ENCODE measurements at places on chromosomes 4 and X.

DNA sequence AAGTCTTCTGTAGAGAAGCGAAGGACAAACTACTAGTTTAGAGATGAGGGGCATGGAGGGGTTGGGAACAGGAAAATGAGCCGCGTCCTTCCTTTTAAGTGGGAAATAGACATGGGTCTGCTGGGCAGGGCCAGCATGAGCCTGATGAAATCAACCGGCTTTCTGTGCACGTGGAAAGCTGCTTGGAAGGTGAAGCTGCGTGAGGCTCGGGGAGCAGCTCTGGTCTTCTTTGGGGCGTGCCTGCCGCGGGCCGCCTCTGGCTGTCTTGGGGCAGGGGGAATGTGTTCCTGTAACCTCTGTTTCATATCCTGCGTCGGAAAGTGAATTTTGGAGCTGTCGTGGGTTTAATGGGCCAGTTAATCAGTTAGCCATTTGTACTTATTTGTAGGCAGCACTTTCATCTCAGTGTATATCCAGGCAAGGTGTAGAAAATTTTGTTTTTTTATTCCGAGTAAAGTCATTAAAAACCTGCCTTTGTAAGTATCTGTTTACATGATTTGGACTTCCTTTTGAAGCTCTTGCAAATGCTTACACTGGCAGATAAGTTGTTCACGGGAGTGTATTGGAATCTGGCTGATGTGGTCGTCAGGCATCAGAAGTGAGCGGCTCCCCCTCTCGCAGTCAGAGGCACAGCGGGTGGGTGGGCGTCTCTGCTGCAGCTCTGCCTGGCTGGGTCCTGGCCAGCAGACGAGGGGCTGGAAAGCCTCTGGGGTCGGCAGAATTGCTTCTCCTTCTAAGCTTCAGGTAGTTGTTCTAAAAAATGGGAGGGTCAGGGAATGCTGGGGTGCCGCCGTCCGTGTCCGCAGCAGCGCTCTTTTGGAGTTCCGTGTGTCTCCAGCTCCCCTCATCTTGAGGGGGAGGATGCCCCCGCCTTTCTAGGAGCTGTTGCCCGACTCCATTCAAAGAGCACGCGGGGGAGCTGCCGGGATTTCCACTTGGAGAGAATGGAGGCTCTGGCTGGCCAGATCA is 70.5 kb upstream of the HGFAC start:
- no peak for DNase-seq

GRCh38 chr4:532588-533317 is 33.7 kb downstream of the PIGG start:
- no peak for DNase-seq

GRCh38 chr4:113278324-113278934 is 229.0 kb downstream of the ANK2 start:
- peak; percentile 30 for DNase-seq

- no peak for DNase-seq
Observed at GRCh38 chr4:104286867-104287266, 207.8 kb downstream of the CXXC4 start.

GRCh38 chr4:79663141-79663540 is 255.1 kb upstream of the GK2 start:
- no peak for DNase-seq

GRCh38 chrX:109632906-109633504 is 8.0 kb upstream of the KCNE5 start:
- no peak for DNase-seq

DNA sequence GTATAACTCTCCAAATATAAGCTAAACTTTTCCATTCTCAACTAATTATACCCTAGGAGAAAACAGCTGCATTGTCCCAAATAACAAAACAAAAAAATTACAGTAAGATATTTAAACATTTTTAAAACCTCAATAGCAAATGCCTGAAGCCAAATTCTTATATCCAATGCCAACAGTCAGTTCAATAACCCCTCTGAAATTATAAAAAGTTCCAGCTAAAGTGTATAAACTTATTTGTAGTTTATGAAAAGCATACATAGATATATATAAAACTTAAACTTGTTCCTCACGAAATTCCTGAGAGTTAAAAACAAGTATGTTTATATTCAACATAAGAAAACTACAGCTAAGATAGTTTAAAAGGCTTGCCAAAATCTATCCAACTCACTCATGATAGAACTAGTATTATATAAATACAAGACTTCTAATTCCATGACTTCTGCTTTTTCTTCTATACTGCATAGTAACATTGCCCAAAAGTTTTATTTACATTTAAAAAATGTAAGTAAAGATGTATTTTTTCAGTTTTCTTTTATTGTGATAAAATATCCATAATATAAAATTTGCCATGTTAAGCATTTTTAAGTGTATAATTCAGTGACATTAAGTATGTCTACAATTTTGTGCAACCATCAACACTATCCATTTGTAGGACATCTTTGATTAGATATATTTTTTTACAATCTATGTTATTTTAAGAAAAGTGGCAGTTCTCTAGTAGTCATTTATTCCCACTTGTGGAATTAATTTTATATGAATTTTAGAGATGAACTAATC is 72.8 kb downstream of the PPA2 start:
- no peak for DNase-seq

GRCh38 chr4:40337523-40337922 is 2.4 kb downstream of the CHRNA9 start:
- DNase-seq, result no peak

GRCh38 chr4:63717384-63717783 is 691.9 kb downstream of the TECRL start:
- no peak for DNase-seq

DNA sequence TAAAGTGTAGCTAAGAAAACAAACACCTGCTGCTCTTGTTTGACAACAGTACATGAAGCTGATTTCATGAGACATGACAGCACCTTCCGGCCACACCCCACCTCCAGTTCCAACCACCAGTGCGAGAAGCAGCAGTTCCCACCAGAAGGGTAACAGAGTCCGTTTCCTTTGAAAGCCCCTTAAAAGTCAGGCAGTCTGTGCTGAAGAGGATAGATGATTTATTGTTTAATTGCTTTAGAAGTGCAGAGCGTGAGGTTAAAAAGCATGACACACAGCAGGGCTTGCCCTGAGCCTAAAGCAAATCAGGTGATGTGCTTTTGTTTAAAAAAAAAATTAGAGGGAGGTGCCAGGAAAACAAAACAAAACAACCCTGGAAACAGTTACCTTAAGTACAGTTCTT is 82.6 kb downstream of the HADH start:
- peak; percentile 46 for DNase-seq

- DNase-seq, result no peak
Observed at GRCh38 chr4:83779103-83780052, 243.5 kb downstream of the GPAT3 start.

- no peak for DNase-seq
Observed at GRCh38 chr4:24704149-24704548, 91.2 kb upstream of the SOD3 start.

DNA sequence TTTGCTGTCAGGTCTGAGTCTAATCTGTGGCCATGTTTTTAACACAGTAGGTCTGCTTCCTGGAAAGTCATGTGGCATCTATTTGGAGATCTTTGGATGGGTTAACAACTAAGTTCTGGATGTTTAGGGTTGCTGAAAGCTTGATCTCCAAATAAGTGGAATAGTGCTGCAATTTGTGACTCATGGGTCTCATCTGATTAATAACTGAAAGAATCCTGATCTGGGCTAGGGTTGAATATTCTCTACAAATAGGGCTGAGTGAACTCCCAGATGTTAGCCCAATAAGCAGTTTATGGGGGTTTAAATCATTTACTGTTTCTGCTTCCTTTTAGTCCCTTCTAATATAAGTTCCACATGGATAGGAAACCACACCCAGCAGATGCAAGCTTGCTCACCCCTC is 23.1 kb downstream of the CT47C1 start:
- no peak for DNase-seq

- no peak for DNase-seq
Observed at GRCh38 chrX:8731559-8732395, at the start of gene ANOS1. TSS of gene ANOS1 (minus strand) at chrX:8732137. CDS start at chrX:8732036, 101 bp downstream.

- no peak for DNase-seq
Observed at GRCh38 chr4:97507587-97508245, 635.6 kb downstream of the STPG2 start.

- no peak for DNase-seq
Observed at GRCh38 chrX:143788265-143788664, 67.7 kb upstream of the SPANXN2 start.

DNA sequence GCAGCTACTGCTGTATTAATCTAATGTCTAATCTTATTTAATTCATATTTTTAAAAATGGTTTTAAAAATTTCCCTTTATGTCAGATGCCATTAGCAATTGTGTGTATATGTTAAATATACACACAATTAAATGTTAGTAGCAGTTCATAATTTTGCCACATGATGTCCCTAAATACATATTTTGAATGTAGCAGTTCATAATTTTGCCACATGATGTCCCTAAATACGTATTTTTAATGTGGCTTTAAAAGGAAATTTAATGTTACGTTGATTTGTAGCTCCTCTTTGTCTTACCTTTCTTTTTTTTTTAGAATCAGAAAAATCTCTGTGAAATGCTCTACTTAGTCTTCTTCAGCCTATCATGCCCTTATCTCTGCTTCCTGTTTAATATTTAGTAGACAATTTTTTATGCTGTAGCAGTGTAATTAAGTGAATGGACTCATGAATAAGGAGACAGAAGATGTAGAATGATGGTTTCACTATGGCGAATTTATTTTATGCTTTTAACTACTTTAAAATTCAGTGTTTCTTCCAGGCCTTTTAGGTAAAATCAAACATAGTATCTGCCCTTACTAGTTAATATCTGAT is 26.1 kb downstream of the RBM46 start:
- no peak for DNase-seq

GRCh38 chrX:21926527-21927278 is 13.8 kb upstream of the SMS start:
- no peak for DNase-seq

- DNase-seq, result no peak
Observed at GRCh38 chr4:88179261-88179660, 20.8 kb upstream of the ABCG2 start.

DNA sequence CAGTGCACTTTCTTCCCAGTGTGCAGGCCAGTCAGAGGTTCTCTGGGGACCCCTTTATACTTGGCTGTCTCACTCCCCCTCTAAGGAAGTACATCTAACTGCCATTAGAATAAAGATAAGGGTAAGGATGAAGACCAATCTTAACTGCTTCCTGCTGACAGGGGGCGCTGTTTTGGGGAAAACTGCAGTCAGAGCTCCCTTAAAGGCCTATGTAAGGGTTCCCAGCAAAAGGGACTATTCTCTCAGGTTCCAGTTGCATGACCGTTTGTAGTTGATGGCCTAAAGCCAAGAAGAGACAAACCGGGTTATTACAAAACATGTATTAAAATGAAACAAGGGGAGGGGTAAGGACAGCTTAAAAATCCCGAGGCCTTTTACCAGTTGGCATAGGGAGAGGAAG is 115.6 kb upstream of the SPIN4 start:
- DNase-seq, result no peak

DNA sequence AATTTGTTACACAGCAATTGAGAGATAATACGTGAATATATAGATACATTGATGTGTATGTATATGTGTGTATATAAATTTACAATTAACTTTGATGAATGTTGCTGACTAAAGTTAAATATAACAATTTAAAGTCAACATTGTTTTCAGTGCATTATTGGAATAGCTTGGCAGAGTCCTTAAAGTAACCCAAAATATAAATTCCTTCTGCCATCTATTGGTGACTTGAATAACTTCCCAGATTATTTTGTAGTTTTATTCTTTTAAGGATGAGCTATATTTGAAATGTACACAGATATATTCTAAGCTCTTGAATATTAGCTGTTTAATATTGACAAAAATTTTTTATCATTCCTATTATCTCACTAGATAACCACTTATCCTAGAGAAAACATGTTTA is 298.2 kb upstream of the FSTL5 start:
- DNase-seq, result no peak

GRCh38 chrX:108396188-108396891 is 41.9 kb downstream of the COL4A6 start:
- DNase-seq, result no peak

GRCh38 chr4:3409571-3410091 is 32.1 kb upstream of the HGFAC start:
- DNase-seq, result no peak

GRCh38 chr4:100278567-100278966 is 88.3 kb upstream of the DDIT4L start:
- no peak for DNase-seq

DNA sequence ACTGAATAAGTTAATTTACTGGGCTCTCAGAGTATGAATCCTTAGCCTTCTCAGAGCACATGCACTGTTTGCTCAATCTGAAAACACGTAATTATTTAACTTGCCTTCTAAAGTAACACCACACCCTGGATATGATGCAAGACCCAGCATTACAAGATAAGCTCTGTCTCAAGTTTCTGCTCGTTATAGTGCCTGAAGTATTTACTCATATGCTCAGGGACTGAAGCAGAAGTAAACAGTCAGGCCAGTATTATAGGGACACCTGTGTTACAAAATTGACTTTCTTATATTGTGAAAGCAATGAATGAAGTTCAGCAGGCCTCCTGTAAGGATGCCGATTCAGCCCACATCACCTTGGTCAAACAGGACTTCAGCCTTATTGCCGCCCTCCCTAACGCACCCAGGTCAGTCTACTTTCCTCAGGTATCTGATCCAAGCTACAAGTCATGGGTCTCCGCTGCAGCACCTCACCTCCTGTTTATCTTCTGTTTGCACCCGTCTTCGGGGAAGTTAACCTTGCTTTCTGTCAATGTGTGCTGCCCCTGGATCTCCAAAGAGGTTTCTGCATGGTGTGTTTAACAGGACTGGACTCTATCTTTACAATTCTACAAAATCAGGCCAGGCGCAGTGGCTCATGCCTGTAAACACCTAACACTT is 42.8 kb upstream of the KLF3 start:
- no peak for DNase-seq

DNA sequence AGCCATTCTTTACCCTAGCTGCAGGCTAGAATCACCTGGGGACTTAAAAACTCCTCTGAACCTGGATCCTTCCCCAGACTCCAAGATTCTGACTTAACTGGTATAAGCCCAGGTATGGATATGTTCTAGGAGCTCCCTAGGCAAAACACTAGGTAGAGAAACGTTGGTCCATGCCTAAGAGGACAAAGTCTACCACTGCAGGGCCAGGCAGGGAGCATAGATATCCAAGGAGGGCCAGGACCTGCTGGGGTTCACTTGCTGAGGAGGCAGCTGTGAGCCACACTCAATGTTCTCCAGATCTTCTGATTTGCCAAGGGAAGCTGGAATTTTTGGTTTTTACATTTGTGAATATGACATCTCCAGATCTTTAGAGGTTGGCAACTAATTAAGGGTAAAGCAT is 48.6 kb upstream of the TRIM2 start:
- no peak for DNase-seq

- DNase-seq, result no peak
Observed at GRCh38 chr4:42566835-42567234, 90.1 kb downstream of the ATP8A1 start.

DNA sequence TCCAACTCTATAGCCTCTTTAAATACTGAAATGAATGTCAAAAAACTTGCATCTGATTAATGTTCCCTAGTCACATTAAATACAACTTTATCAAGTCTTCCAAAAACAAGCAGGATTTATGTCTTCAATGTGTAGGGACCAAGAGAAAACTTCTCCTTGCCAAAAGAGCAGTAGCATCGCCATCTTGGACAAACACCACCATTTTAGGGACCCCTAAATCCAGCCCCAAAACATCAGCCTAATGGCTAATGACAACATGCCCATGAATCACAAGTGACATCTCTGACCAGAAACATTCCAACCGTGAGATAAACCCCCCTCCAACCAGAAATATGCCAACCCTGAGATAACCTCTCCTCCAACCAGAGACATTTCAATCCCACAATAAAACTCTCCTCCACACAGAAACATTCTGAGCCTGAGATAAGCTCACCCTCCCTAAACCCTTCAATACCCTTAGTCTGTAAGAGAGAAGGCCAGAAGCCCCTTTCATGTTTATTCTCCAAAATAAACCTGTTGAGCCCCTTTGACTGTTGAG is 697.4 kb downstream of the TRAM1L1 start:
- DNase-seq, result no peak

GRCh38 chr4:98226396-98226795 is 34.8 kb upstream of the RAP1GDS1 start:
- no peak for DNase-seq
